Stomach (tissue), 19 donors: ENCODE measurements at places on chromosomes 4 and X. TPM values are rescaled to one million over a fixed set of nuclear protein-coding genes. Genes with fewer than 3 reads are reported as not detected.

The ADGRG2 gene
- 1.3 TPM for total RNA-seq

The LRCH2 gene
- 21.8 TPM for total RNA-seq

The FDCSP gene
- not detected for total RNA-seq

The KLF3 gene
- total RNA-seq: 46.4 TPM

- no peak for DNase-seq
- no peaks in the 10 kb centered on the region for H3K36me3 ChIP-seq
- H3K27ac ChIP-seq: no peak overlapping the region
- H3K27me3 ChIP-seq: peaks cover 6% of the 10 kb centered on the region
- H3K4me3 ChIP-seq: no peak overlapping the region
- peaks cover 7% of the 10 kb centered on the region for H3K4me1 ChIP-seq
Observed at GRCh38 chrX:70016513-70016912, 33.2 kb downstream of the AWAT2 start.

GRCh38 chr4:156193800-156194199 lies 240.1 kb upstream of the CTSO start:
- peak; percentile 27 for DNase-seq
- H3K27ac ChIP-seq: no peak overlapping the region
- H3K36me3 ChIP-seq: no peaks in the 10 kb centered on the region

- DNase-seq: no peak
- no peaks in the 10 kb centered on the region for H3K36me3 ChIP-seq
Observed at GRCh38 chr4:14035076-14035475, 407.6 kb upstream of the BOD1L1 start.

DNA sequence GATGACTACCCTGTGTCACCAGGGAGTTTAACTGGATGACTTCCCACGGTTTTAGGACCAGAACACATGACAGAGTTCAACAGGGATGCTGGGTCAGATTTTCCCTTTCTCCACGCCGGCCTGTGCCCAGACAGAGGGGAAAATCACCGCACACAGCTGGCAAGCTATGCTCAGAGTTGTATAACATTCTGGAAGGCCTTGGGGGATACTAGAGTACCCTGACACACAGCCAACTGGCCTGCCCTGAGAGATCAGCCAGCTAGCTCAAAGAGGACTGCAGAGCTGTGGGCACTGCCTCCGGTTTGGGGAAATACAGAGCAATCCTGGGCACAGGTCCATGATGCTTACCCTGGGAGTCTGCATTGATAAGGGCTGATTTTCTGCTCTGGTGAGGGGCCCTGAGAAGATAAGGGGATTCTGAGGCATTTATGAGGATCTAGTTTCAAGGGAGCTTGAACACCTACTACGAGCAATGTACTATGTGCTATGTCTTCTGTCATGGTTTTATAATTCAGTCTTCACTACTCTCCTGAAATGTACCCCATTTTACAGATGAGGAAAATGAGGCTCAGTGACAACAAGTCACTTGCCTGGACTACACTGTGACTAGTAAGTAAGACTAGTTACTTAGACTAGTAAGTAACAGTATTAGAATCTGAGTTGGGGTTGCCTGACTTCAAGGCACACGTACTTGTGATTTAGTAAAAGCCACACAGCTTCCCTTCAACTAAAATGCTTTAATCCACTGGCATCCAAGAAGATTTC lies 14.7 kb downstream of the C4orf54 start:
- DNase-seq: no peak
- no peak overlapping the region for H3K4me3 ChIP-seq
- no peaks in the 10 kb centered on the region for H3K36me3 ChIP-seq
- peaks cover 16% of the 10 kb centered on the region for H3K4me1 ChIP-seq
